ENCODE measurements at places on chromosomes 16 and 17.

DNA sequence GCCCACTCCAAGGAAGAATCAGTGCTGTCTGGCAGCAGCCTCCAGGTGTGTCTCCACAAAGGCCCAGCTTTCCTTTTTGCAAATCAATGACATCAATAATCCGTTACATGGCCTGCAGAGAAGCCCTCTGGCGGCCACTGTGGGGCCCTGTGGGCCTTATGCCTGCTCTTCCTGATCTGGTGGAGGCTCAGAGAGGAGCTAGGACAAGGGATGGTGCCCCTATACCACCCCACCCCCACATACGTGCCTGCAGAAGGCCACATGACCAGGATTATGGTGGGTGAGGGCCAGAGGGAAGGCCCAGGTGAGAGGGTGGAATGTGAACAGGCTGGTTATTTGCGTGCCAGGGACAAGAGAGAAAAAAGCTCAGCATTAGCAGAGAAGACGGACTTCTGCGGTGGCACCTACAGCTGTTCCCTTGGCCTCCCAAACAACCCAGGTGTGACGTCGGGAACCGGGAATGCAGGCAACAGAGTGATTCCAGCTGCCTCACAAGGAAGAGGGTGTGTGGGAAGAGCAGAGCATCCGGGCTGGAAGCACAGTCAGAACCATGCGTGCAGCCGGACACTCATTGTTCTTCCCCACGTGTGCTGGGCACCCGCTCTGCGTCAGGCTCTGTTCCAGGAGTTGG is 22.5 kb downstream of the EIF4A3 start:
- DNase-seq, result peak; percentile 27

DNA sequence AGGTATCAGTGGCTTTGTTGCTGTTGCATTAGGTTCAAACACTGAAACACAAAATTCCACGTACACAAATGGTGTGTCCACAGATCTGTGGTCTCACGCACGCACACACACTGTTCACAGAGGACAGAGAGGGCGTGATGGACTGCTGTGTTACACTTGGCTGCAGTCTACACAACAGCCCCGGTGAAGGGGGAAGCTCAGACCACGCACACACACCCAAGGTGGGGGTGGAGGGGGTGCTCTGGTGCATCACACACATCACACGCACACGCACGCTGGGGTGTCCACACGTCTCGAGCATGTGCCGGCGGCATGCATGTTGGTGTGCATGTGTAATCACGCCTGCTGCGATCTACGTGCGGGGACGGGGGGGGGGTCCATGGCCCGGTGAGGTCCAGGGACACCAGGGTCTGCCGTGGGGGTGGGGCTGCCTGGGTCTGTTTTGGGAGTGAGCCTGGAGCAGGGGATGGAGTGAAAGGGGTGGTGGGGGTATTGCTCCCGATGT is 7.3 kb downstream of the HSD3B7 start:
- DNase-seq, result no peak

DNA sequence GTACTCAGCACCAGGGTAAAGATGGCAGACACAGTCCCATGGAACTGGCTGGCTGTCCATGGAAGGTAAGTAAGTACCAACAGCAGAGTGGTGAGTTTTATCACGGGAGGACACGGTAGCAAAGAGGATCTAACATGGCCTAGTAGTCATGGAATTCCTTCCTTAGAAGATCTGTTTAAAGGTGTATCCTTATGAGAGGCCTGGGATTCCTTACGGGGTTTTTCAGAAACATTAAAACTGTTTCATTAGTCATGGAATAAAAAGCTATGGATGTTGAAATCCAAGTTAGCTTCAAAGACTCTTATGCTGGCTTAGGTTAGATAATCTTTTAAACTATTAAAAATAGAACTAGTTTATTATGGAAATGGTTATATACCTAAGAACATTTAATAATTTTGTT is 7.4 kb downstream of the FTO start:
- no peak for DNase-seq

GRCh38 chr17:72034000-72034399 is 86.8 kb upstream of the SOX9 start:
- DNase-seq, result no peak

GRCh38 chr16:84508502-84508901 is 4.0 kb upstream of the MEAK7 start:
- no peak for DNase-seq

DNA sequence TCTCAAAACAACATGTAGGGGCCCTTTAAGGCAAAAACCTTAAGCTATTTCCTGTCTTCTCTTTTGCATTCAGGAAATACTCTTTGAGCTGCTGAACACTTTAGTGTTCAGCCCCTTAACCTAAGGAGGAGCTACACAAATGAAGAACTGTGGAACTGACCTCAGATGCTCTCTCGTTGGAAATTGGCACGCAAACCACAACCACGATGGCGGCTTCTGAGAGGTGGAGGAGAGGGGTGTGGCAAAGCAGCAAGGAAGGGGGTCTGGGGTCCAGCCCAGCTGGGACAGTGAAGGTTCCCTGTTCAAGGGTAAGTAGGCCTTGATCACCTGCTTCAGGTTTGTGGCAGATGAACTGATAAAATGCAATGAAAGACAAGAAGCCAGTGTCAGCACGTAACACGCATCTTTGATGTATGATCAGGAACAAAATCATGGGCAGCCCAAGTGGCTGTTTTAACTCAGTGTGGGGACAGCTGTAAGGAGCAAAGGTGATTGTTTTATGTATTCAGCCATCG is 291.6 kb upstream of the TNRC6C start:
- no peak for DNase-seq

DNA sequence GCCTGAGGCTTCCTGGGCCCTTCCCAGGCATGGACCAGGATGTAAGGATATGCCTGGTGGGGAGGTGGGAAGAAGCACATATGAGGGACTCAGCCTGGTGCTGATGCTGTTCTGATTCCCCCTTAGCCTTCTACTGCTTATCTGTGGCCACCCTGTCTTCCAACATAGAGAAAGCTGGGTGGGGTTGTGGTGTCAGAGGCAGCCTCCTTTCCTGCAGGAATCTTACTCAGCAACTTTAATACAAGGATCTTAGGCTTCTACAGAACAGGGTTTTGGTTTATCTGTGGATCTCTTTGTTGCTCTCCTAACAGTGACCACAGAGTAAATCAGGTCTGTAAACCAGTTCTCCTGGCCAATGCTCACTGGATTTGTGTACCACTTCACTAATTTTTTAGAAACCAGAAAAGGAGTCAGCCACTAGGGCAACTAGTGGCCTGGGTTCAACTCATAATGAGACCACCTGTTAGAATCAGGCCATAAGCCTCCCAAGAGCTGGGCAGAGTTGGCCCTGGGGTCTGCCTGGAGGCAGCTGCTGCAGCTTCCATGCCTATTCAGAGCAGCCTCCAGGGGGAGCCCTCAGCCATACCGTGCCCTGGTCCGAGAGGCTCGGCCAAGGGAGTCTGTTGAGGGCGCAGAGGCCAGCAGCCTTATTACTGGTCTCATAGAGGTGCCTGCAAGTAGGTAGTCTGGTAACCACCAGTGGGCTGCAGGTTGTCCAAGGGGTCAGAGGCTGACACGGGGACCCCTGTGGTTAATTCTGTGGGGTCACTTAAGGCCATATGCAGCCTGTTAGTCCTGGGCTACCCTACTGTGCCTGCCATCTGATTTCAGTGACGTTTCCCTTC is 7.1 kb downstream of the HAS3 start:
- peak; percentile 57 for DNase-seq

- DNase-seq, result no peak
These were observed 732 bp upstream of the RPL27 start for GRCh38 chr17:42997390-42997983.

GRCh38 chr17:28493460-28493859 is 12.7 kb upstream of the FOXN1 start:
- DNase-seq, result no peak

GRCh38 chr16:56309008-56309407 is 116.3 kb downstream of the AMFR start:
- DNase-seq, result no peak

DNA sequence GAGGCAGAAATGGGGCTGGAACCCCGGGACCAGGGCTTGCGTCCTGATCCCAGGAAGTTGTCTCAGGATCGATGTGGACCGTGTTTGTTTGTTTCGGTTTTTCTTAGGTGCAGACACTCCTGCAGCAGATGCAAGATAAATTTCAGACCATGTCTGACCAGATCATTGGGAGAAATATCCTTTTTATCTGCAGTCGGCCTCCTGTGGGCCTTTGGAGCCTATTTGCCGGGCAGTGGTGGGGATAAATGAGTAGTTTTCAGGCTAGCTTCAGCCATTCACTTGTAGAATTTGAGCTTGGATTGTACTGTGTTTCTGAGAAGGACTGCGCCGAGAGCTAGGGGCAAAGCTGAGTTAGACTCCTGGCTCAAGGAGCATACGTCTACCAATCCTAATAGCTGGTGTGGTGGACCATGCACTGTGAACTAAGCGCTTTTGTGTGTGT is 816 bp downstream of the HSBP1 start:
- no peak for DNase-seq

GRCh38 chr16:24966634-24967033 is 48.5 kb downstream of the ARHGAP17 start:
- no peak for DNase-seq
